ENCODE measurements at places on chromosomes 11 and 22. TPM values are rescaled to one million over a fixed set of nuclear protein-coding genes. Genes with fewer than 3 reads are reported as not detected.

SYT8 gene
- 0.27 TPM for total RNA-seq

GRCh38 chr22:48803171-48803947, 1024.3 kb downstream of the BRD1 start:
- DNase-seq: no peak
- no peak overlapping the region for H3K4me3 ChIP-seq
- H3K4me1 ChIP-seq: no peaks in the 10 kb centered on the region
- no peaks in the 10 kb centered on the region for H3K36me3 ChIP-seq
- no peak overlapping the region for H3K27ac ChIP-seq
- H3K27me3 ChIP-seq: no peaks in the 10 kb centered on the region

- no peak for DNase-seq
- no peaks in the 10 kb centered on the region for H3K4me1 ChIP-seq
These were observed 6.7 kb upstream of the NAV2 start for GRCh38 chr11:19705936-19706335.

- no peak for DNase-seq
- no peak overlapping the region for H3K27ac ChIP-seq
- H3K36me3 ChIP-seq: no peaks in the 10 kb centered on the region
- no peaks in the 10 kb centered on the region for H3K4me1 ChIP-seq
These were observed 363.0 kb downstream of the LUZP2 start for GRCh38 chr11:24859801-24860300.

DNA sequence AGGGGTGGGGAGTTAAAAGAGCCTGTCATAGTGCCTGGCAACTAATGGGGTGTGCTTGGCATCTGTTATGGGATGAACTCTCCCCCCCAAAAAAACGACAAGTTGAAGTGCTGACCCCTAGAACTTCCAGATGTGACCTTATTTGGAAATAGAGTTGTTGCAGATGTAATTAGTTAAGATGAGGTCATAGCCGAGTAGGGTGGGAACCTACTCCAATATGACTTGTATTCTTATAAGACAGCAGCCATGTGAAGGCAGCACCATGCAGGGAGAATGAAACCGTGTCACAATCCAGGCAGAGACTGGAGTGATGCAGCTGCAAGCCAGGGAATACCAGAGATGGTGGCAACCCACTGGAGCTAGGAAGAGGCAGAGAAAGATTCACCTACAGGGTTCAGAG, 394.5 kb downstream of the TENM4 start:
- H3K27ac ChIP-seq: no peak overlapping the region
- no peak overlapping the region for H3K4me3 ChIP-seq
- no peaks in the 10 kb centered on the region for H3K36me3 ChIP-seq
- DNase-seq: no peak
- H3K27me3 ChIP-seq: no peaks in the 10 kb centered on the region
- peaks cover 31% of the 10 kb centered on the region for H3K4me1 ChIP-seq

RAB39A gene
- total RNA-seq: 0.58 TPM

DNA sequence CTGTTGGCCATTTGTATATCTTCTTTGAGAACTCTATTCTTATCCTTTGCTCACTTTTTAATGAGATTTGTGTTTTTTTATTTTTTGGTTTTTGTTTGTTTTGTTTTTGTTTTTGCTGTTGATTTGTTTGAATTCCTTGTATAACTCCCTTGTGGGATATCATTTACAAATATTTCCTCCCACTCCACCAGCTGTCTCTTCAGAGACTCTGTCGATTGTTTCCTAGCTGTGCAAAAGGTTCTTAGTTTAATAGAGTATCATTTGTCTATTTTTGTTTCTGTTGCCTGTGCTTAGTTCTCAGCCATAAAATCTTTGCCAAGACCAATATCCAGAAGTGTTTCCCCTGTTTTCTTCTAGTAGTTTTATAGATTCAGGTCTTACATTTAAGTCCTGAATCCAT, 82.4 kb downstream of the ARHGAP32 start:
- H3K36me3 ChIP-seq: no peaks in the 10 kb centered on the region
- no peak overlapping the region for H3K4me3 ChIP-seq
- H3K4me1 ChIP-seq: no peaks in the 10 kb centered on the region

DNA sequence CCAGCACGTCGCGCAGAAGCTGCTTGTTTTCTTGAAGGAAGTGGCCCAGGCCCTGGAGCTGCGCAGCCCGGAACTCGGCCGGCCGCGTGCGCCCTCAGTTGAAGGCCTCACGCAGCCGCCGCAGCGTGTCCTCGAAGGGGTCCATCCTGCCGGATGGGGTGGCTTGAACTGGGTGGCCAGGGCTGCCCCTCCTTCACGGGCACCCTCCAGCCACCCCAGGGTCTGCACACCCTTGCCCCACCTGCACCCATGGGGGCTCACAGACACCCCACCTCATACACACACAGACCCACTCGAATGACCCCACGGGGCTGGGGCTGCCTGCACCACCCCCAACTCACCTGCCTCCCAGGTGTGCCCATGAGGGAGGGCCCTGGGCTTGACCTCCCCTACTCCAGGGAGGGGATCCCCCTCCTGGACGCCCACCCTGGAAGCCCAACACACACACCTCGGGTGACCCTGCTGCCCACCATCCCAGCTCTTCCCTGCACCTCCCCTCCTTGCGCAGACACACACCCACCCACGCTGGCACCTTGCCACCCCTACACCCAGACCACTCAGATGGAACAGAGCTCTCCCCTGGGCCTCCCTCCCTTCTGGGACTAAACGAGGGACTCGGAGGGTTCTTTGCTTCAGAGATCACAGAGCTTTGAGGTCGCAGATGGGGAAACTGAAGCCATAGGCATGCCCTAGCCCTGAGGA, 6.8 kb downstream of the ALDH3B2 start:
- no peak for DNase-seq
- H3K4me1 ChIP-seq: no peaks in the 10 kb centered on the region
- H3K27me3 ChIP-seq: peaks cover 3% of the 10 kb centered on the region
- no peak overlapping the region for H3K27ac ChIP-seq
- no peak overlapping the region for H3K4me3 ChIP-seq
- no peaks in the 10 kb centered on the region for H3K36me3 ChIP-seq

DNA sequence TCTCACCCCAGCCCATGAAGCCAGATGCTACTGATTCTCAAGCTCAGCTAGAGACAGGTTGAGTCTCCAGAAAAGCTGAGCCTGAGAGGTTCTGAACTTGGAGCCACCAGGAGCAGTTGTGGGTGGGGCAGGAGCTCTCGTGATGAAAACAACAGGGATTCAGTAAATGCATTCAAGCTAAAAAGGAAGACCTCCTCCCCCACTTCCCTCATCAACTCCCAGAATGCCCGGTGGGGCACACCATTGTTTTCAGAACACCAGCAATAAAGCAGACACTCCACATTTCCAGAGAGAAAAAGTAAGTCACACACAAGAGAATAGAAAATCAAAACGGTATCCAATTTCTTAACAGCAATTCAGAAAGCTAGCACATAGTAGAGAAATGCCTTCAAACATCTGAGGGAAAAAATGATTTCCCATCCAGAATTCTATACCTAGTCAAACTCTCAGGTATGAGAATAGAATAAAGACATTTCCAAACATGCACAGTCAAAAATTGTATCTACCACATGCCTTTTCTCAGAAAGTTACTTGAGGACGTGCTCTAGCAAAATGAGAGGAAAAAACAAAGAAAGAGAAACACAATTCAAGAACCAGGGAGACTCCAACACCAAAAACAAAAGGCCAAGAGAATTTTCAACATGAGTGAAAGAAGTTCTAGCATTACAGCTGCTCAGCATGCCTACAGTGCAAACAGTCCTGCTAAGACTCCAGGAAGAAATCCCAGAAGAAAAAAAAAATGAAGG, 56.8 kb downstream of the CDKN1C start:
- DNase-seq: no peak
- H3K4me3 ChIP-seq: no peak overlapping the region
- no peaks in the 10 kb centered on the region for H3K36me3 ChIP-seq
- H3K27me3 ChIP-seq: no peaks in the 10 kb centered on the region
- no peak overlapping the region for H3K27ac ChIP-seq

CD3G gene
- total RNA-seq: 0.13 TPM

- no peak overlapping the region for H3K4me3 ChIP-seq
- H3K27me3 ChIP-seq: no peaks in the 10 kb centered on the region
- no peak for DNase-seq
- H3K27ac ChIP-seq: no peak overlapping the region
These were observed 16.9 kb downstream of the DDX6 start for GRCh38 chr11:118774032-118774431.
